Fibroblast of the conjunctiva (primary cell): ENCODE measurements at places on chromosomes 1 and 21.

- no peak for DNase-seq
Observed at GRCh38 chr1:101150670-101151069, 86.1 kb upstream of the S1PR1 start.

- DNase-seq = peak; percentile 1
Observed at GRCh38 chr21:37793660-37794059, 122.6 kb downstream of the KCNJ6 start.

GRCh38 chr1:208043691-208044181, 132.8 kb upstream of the CD34 start:
- DNase-seq = no peak

GRCh38 chr21:32917362-32918135, 108.2 kb upstream of the OLIG2 start:
- DNase-seq = no peak

- DNase-seq = peak; percentile 34
Observed at GRCh38 chr1:44652445-44653106, 21.7 kb downstream of the TMEM53 start.

GRCh38 chr1:62435231-62436038, 1.4 kb upstream of the USP1 start:
- no peak for DNase-seq

- no peak for DNase-seq
Observed at GRCh38 chr1:161176468-161177111, 717 bp downstream of the B4GALT3 start.

- no peak for DNase-seq
Observed at GRCh38 chr1:178048883-178049282, 45.0 kb upstream of the RASAL2 start.

DNA sequence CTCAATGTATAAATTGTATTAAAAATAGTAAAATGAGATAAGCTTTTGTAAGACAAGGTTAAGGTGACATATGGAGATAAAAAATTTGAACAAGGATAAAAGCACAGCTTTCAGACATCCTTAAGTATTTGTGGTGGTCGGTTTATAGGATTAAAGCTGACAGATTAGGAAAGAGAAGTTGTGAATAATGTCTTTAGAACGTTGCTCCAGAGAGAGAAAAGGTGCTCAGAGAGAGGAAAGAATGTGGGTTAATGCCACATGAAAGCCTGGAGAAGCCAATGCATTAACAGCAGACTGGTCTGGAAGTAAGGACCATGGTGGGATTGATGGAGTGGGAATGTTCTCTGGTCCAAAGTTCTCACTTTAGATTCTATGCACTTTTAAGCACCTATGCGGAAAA, 44.8 kb downstream of the ATP6V1G3 start:
- no peak for DNase-seq

- DNase-seq = no peak
Observed at GRCh38 chr1:221720545-221720944, 21.3 kb downstream of the DUSP10 start.

GRCh38 chr1:224181453-224181810, 1.6 kb upstream of the DEGS1 start:
- no peak for DNase-seq

- no peak for DNase-seq
Observed at GRCh38 chr1:35748326-35748725, 21.5 kb downstream of the CLSPN start.

DNA sequence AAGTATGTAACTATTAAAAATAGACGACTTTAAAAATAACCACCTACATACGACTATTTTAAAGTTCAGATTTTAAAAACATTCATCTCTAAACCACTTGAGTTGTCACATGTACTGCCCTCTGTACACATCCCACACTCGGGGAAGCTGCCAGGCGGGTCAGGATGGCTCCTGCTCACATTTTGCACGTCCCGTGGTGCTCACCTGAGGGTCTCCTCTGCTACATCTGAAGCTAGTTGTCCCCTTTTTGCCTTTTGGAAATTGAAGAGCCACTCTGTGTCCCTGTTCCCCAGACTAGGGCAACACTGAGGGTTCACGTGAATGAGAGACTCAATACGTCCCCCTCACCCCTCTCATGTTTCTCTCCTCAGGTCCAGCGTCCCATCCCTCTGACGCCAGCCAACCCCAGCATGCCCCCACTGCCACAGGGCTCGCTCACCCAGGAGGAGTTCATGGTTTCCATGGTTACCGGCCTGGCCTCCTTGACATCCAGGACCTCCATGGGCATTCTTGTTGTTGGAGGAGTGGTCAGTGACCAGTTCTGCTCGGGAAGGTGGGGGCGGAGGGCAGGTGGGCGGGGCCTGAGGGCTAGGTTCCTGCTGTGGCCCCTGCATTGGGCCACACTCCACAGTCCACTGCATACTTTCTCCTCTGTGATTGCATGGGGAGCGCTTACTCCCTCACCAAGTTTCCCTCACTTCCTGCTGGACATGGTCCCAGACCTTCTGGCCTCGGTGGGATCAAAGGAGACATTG, 13.0 kb upstream of the MIIP start:
- DNase-seq = no peak

DNA sequence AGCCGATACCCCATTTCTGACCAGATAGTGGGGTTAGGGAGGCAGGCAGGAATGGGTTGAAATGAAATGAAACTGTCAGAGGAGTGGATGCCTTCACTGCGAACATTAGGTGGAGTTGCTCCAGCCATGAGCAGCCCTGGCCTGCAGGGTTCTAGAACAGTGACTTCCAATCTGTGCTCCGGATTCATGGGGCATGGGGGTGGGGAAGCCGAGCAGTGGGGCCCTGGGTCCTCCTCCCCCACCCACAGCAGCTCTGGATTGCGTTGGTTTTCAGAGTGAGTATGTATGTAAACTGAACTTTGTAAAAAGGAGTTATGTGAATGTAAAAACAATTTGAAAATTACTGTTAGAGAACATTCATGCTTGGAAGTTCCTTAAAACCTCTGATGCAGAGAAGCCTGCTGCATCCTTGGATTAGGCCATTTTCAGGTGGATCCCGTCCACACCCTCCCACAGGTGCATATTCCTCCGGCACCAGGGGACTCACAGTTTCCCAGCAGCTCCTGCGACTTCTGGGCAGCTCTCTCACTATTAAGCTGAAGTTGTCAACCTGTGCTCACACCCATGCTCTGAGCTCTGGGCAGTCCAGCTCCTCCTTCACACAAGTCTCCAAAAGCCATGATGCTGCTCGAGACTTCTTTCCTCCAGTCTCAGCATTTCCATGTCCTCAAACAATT, 54.4 kb upstream of the EDN2 start:
- no peak for DNase-seq

DNA sequence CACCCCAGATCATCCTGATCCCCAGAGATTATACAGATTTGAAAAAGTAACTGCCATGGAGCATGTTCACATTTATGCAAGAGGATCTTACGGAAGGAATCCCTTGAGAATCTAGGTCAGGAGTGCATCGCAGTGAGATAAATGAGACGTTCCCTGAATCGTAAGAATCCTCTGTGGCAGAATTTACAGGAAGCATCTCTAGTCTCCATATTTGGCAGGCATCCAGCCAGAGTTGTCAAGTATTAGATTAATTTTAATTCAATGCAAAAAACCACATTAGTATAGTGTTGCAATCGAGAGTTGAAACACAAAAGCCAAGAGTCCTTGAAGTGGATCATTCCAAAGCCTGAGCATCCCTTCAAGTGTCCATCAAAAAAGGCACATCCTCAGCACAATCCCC, 100.8 kb downstream of the RRAGC start:
- no peak for DNase-seq

DNA sequence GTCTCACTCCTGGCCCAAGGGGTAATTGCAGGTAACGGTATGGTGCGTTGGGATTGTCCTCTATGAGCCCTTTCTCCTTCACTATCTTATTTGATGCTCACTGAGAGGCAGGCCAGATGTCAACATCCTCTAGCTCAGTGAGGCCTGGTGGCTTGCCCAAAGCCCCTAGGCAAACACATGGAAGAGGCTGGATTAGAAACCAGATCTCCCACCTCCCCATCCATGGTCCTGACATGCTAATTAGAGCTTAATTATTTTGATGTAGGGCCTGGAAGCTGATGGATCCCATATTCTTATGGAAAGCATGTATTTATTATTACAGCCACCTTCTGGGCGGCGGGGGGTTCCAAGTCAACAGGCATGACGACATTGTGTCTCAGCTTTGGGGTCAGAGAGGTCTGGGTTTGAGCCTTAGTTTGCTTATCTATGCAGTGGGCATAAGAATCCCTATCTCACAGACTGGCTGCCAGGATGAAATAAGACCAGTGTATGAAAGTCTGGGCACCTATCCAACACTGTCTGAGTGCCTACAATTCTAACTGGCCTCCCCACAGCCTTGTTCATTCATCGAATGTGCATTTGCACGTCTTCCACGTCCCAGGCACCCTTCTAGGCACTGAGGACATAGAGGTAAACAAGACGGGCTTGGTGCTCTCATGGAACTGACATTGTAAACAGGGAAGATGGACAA, 6.2 kb downstream of the SMPDL3B start:
- no peak for DNase-seq

- peak; percentile 14 for DNase-seq
Observed at GRCh38 chr1:204941421-204942338, 71.0 kb downstream of the NFASC start.

- DNase-seq = peak; percentile 99
Observed at GRCh38 chr1:56578963-56579875, at the start of gene PLPP3. TSS of gene PLPP3 (minus strand) at chr1:56579563. CDS start at chr1:56579016, 547 bp downstream.

- no peak for DNase-seq
Observed at GRCh38 chr1:214427871-214428277, 123.5 kb downstream of the PTPN14 start.

DNA sequence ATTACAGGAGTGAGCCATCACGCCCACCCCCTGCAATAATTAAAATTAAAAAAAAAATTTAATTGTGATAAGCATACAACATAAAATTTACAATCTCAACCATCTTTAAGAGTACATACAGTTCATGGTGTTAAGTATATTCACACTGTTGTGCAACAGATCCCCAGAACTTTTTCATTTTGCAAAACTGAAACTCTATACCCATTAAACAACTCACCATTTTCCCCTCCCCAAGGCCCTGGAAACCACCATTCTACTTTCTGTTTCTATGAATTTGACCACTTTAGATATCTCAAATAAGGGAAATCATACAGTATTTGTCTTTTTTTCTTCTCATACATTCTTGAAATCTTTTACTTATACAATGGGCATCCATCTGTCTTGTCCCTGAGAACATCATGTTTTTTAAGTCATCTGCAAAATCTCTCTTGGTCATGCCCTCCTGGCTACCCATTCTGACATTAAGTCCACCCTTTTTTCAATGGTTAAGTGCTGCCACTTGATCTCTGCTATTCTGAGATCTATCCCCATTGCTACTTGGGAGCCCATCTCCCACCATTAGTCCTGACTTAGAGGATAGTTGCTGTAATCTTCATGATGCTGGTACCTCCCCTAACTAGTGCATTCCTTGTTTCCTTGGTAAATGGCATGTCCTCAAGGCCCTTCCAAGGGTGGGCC, 39.4 kb upstream of the ZFYVE9 start:
- no peak for DNase-seq

DNA sequence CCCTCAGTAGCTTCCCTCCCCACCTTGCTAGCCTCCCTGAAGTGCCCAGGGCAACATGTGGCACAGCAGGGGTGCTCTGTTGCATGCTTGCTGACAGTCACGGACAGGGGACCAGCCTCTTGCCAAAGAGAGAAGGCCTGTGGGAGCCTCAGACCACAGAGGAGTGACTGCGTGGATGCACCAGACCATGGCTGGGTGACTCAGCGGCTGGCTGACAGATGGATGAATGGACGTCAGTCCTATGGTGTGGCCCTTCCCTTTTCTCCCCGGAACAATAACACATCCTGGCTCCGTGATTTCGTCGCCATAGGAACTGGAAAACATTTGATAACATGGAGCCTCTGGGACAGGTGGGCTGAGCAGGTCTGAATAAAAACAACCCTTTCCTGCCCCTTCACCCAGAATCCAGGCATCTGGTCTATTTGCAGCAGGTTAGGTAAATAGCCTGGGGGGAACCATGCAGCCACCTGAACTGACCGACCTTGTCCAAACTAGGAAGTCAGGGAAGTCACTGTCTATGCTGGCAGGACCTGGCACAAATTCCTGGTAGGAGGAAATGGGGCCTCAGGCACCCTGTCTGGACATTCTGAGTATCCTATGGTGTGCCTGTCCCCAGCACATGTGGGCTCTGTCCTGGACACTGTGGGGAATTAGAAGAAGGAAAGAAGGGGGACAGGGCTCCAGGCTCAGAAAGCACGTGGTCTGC, 53.3 kb downstream of the NENF start:
- DNase-seq = peak; percentile 54

DNA sequence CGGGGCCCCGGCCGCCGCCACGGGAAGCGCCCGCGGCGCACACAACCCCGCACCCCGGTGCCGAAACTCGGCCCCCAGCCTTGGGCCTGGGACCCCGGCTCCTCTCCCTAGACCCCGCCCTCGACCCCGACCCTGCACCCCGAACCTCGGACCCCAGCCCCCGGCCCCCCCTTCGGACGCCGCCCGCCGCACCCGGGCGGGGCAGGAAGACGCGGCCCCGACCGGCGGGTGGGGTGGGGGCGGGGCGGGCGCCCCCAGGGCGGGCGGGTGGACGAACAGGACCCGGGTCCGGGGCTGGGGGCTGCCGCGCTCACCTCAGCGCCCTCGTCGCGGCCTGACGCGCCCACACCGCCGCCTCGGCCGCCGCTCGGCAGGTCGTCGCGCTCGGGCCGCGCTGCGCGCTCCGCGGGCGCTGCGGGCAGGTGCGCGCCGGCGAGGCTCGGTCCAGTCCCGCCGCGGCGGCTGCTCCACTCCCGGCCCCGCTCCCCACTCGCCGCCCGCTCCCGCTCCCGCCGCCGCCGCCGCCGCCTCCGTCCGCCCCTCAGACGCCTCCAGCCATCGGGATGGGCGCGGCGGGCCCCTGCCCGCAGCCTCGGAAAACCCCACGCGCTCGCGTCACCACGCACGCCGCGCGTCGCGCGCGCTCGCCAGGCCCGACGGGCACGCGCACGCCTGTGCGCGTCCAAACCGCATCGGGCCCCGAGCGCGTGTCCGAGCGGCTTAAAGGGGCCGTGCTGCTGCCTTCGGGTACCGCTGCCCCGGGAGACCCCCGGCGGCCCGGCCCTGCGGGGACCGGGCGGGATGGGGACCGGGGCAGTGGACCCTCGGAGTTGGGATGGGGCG, at the start of gene GNB1:
Gene GNB1 (minus strand): TSS at position 582 of the 843 bp plus-strand sequence. CDS start 65,634 bp downstream, outside the sequence.
- peak; percentile 57 for DNase-seq

DNA sequence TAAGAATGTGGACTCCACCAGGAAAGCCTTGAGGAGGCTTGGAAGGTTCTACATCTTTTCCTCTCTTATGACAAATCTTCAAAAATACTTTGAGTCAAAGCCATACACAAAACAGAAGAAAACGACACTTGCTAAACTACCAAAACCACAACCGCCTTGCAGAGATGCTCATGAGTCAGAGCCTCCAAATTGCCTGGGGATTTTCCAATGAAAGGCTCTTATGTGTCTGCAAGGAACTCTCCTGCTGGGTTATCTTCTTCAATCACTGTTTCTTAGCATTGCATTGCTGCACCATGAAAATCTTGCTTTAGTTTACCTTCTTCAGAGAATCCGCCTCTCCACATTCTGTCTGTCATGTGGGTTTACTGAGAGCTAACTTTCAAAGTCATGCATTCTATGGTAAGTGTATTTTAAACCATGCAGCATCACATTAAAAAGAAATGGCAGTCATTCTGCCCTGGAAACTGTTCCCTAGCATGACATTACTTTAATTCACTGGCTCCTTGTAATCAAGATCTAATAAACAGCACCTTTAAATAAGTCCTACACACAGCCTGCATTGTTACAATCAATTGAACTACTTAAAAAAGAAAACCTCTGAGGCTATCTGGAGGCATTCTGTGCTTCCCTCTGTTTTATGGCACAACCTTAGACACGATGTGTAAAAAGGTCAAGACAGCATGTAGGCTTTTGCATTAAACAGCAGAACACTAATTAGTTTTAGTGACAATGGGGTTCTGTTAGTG, 210.0 kb upstream of the FOXD3 start:
- DNase-seq = peak; percentile 17
